Activated naive CD4-positive, alpha-beta T cell treated with anti-CD3 and anti-CD28 coated beads for 36 hours (primary cell): ENCODE measurements at places on chromosomes 4 and X.

DNA sequence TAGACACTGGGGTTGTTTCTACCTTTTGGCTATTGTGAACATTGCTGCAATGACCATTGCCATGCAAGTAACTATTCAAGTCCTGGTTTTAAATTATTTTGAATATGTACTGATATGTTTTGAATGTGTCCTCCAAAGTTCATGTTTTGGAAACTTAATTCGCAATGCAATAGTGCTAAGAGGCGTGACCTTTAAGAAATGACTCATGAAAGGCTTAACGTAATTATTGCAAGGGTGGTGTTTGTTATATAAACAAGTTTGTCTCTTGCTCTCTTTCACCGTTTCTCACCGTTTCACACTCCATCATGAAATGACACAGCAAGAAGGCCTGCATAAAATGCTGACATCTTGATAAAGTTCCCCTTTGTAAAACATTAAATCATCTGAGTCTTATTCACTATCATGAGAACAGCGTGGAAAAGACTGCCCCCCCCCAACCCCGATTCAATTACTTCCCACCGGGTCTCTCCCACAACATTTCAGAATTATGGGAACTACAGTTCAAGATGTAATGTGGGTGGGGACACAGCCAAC lies 506.9 kb upstream of the FAM47C start:
- DNase-seq, result no peak

- DNase-seq, result no peak
These were observed 5.6 kb downstream of the PDGFRA start for GRCh38 chr4:54234497-54235205.

- DNase-seq, result no peak
These were observed 20.6 kb upstream of the KIAA0232 start for GRCh38 chr4:6761649-6762615.

DNA sequence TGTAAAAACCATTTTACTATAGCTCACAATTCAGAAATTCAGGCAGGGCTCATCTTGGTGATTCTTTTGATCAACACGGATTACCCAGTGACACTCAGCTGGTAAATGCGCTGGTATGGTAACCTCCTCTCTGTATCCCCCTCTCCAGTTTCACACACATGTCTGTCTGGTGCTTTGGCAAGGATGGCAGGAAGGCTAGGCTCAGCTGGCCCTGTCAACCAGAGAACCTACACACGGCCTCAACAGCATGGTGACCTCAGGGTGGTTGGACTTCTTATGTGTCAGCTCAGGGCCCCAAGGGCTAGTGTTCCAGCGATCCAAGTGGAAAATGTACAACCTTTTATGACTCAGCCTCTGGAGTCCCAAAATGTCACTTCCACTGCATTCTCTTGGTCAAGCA lies 55.7 kb upstream of the EOLA2 start:
- no peak for DNase-seq

DNA sequence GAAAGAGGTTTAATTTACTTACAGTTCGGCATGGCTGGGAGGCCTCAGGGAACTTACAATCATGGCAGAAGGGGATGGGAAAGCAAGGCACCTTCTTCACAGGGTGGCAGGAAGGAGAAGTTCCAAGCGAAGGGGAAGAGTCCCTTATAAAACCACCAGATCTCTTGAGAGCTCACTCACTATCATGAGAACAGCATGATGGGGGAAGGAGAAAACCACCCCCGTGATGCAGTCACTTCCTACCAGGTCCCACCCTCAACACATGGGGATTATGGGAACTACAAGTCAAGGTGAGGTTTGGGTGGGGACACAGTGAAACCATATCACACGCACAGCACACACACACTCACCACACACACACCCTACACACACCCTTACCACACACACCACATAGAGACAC lies 104.3 kb downstream of the DCTD start:
- DNase-seq, result no peak

GRCh38 chr4:185846505-185847150 lies 34.6 kb upstream of the SORBS2 start:
- no peak for DNase-seq

GRCh38 chr4:73573794-73574528 lies 46.3 kb downstream of the RASSF6 start:
- DNase-seq, result peak; percentile 45

DNA sequence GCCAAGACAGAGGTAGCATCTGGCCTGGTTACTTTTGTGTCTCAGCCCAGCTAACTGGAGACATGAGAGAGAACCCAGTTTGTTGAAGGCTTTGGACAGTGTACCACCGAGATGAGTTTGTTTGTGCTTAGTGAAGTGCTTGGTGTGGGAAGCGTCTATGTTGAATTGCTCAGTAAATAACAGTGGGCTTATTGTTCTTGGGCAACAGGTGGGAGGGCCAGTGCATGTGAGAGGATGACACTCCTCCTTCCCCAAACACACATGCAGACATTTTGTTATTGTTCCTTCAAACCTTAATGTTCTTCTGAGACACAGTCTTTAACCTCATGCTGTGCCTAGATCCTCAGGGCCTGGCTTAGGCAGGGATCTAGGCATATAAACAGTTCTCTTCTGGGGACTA lies 39.7 kb downstream of the MSN start:
- DNase-seq, result no peak

DNA sequence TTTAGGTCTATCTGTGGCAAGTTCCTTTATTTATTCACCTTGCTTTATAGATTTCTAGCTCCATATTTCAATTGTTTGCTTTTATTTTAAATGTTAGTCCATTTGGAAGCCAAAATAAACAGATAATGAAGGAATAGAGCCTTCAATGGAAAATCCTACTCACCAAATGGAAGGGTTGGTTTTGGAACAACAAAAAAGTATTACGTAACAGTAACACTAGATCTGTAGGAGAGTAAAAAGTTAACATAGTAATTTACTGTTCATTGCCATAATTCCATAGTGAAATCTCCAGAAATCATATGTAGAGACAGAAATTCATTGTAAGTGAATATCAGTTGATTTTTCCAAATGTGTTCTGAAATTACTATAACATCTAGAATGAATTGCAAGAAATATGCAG lies 34.6 kb downstream of the NWD2 start:
- no peak for DNase-seq

DNA sequence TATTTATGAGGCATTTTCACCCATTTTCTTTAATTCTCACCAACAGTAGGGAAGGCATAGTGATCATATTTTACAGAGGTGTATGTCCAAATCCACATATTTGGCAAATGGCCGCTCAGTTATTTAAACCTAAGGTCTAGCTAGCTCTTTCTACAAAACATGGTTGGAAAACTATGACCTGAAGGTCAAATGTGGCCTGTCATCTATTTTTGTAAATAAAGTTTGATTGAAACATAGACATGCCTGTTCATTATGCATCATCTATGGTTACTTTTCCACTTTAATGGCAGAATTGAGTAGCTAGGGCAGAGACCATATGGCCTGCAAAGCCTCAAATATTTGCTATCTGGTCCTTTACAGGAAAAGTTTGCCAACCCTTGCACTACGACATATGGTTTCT lies 44.2 kb downstream of the GBA3 start:
- DNase-seq, result no peak

DNA sequence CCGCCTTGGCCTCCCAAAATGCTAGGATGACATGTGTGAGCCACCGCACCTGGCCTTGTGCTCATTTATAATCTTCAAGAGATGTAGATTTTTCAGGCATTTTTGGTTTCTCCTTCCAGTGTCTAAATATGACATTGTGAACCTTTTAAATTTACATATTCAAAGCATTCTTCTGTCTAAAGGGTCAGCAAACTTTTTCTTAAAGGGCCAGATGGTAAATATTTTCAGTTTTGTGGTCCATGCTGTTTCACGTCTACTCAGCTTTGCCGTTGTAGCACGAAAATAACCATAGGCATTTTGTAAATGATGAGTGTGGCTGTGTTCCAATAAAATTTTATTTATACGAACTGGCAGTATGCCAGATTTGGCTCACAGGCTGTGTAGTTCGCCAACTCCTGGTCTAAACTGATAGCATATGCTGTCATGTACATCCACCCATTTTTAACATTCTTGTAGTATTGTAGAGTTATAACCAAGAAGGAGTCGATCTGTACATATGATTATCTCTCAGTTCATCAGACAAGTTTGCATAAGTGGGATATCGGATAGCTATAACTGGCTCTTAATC lies 12.7 kb upstream of the GCNA start:
- no peak for DNase-seq

GRCh38 chr4:91064157-91064853 lies 937.1 kb downstream of the CCSER1 start:
- DNase-seq, result no peak

GRCh38 chr4:15653864-15654592 lies 1.1 kb downstream of the FBXL5 start:
- DNase-seq, result peak; percentile 15

DNA sequence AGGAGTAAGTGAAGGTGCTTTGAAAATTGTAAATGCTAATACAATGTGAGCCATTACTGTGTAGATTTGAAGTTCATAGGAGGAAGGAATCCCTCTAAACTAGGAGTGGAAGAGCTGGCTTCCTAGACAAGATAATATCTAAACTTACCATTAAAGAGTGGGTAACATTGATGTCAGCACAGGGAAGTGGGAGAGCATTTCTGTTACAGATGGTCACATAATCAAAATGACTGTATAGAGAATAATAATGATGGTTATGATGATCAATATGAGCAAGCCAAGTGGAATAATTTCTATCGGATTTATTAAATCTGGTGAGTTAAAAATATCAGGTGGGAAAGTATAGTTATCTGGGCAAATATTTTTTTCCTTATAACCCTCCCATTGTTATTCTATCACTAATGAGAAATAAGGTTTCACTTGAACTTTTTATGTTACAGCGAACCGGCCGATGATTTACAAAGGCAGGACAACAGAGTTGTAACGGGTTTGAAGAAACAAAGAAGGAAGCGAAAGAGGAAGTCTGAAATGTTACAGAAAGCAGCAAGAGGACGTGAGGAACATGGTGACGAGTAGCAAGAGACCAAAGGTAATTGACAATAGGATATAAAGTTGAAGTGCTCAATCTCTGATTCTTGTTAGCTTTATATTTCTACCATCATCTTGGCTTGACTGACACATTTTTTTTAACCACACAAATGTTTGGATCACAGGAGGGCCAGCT lies 43.5 kb downstream of the FMR1NB start:
- DNase-seq, result no peak

- no peak for DNase-seq
These were observed 46.9 kb downstream of the ANTXR2 start for GRCh38 chr4:80026100-80026499.

DNA sequence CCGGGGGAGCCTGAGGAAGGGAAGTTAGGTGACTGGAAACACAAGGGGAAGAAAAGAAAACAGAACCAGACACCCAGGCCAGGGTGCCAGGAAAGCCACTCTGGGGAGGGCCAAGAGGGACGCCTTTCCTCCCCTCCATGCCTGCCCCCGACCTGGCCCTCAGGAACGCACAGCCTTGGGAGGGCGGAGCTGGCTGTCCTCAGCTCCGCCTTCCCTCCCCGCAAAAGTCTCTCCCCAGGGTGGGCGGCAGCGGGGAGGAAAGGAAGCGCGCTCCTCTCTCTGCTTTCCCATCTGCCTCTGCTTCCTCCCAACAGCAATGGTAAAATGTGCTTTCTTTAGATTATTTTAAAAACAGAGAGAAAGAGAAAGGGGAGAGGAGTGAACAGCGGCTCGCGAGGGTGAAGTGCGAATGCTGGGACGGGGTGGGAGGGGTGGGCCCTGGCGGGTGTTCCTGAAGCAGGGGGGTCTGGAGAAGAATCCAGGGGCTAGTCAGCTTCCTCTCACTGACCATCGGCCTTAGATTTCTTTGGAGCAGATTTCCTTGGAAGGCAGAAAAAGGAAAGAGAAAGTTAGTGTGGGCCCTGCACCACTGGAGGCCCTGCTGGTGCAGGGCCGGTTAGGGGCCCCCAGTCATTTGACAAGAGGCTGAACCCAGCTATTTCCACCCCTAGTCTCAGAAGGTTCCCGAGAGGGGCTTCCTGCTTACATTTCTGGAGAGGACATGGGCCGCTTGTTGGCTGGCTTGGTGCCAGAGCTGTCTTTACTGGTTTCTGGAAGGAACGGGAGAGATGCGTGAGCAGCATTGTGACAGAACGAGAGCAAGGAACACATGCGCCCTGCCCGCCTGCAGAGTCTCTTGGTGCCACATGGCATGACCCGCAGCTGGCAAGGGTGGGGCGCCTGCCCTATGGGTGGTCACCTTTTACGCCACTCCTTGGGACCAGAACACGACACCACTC lies 4.7 kb upstream of the RENBP start:
- DNase-seq, result no peak

DNA sequence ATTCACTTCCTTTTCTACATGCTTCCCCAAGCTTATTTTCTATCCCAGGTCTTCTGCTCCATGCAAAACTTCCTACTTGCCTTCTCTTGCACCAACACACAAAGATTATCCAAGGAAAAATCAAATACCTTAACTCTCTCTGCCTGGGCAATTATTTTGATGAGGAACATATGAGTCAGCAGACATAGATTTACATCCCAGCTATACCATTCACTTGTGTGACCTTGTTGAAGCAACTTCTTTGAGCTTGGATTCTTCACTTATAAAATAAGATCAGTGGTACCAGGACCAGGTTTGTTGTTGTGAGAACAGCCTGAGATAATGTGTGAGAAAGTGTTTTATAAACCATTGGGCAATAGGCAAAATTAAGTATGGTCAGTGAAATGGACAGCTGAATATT lies 39.1 kb upstream of the TMEM192 start:
- no peak for DNase-seq

DNA sequence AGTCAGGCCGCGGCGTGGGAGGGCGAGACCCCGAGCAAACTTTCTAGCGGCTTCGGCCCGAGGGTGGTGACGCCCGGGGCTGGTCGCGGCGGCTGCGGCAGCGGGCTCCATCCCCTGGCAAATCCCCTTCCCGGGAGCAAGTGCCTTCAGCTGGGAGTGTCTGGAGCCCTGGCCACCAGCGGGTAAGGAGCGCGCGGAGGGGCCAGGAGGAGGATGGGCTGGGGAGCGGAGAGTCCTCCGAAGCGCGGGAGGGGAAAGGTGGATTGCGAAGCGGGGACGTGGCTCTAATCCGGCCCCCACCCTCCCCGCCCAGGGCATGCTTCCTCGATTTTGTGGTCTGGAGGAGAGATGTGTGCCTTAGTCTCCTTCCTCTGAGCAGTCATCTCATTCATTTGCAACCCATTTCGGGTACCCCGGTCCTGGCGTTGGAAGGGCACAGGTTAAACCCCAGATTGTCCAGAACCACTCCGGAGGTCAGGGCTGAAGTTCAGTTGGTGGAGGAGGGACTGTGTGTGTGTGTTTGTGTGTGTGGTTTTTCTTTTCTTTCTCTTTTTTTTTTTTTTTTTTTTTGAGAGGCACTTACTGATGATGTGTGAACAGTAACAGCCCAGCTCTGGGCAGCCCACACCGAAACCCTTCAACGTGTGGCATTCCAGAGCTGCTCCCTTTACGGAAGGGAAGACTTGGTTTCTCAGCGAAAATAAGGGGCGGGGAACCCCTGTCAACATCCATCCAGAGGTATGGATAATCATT lies 516 bp downstream of the SGMS2 start:
- peak; percentile 22 for DNase-seq

DNA sequence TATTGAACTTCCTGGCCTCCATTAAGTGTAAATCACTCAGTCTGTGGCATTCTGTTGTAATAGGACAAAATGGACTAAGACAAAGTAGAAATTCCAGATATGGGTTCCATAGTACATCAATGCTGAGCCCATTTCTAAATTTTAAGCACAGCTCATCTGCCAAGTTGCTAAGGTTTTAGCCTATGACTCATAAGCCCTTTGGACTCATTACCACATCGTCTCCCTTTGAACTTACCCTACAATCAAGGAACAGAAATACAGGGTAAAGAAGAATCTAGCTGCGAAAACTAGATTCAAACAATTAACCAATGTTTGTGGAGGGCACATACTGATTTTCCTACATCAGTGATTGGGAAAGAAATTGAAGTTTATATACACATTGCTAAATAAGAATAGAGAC lies 31.8 kb downstream of the NAA11 start:
- DNase-seq, result no peak
